ENCODE measurements at places on chromosomes 3 and 15. TPM values are rescaled to one million over a fixed set of nuclear protein-coding genes. Genes with fewer than 3 reads are reported as not detected.

OR5K2 gene
- total RNA-seq: not detected

TICRR gene
- 0.67 TPM for total RNA-seq

SNURF gene
- total RNA-seq: 15.3 TPM

DNA sequence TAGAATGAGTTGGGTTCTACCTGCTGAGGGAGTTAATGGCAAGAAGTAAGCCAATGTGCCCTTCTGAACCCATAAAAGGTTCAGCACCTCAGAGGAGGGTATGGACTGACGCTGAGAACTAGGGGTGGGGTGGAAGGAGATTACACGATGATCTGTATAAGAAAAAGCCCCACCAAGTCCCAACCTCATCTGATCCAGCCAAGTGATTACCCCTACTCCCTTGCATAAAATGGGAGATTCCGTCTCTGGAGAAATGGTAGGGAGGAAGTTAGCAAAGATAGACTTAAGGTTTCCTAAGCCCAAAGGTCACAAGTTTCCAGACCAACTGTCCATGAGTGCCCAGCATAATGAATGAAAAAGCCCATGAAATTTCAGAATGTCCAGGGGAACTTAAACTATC is 7.1 kb upstream of the DVL3 start:
- no peak for DNase-seq

DNA sequence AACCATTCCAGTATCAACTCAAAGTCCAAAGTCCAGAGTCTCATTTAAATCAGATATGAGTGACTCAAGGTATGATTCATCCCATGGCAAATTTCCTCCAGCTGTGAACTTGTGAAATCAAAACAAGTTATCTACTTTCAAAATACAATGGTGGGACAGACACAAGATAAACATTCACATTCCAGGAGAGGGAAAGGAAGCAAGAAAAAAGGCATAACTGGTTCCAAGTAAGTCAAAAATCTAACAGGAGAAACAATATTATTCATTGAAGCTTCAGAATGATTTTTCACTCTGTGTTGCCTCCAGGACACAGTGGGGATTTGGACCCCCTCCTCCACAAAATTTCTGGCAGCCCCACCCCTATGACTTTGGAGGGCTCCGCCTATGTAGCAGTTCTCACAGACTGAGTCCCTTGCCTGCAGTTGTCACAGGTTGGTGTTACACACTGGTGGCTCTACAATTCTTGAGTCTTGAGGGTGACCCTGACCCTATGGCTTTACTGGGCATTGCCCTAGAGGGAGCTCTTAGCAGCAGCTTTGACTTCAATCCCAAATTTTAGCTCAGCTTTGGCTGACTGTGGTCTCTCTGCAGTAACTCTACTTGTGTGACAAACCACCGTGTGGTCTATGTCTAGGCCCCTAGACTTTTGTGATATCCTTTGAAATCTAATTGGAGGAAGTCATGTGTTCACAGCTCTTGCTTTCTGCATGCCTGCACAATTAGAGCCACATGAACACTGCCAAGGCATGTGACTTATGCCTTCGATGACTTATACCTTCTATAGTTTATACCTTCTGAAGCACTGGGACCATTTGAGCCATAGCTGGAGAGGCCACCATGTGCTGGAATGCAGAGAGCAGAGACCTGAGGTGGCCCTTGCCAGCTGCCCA is 644.2 kb downstream of the GRM7 start:
- DNase-seq: peak; percentile 89

DNA sequence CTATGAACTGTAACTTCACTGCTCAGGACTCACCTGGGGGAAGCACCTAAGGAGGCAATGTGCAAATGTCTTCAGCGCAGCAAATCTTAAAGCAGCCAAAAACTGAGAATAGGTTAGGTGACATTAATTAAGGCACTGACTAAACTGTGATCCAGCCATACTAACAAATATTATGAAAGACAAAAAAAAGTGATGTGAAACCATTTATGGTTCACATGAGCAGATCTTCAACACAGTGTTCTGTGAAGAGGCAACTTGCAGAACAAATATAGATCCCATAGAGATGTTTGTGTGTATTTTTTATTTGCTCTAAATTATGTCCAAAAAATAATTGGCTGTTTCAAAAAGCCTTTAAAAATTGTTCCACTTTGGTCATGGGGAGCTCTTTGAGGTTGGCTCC is 24.1 kb upstream of the MITF start:
- no peak for DNase-seq

- no peak for DNase-seq
Measured at GRCh38 chr3:170897978-170898377, 10.5 kb downstream of the EIF5A2 start.

MINAR1 gene
- total RNA-seq: 0.50 TPM

- DNase-seq: peak; percentile 91
Measured at GRCh38 chr3:143849854-143850549, 1.7 kb upstream of the SLC9A9 start.

CADPS gene
- not detected for total RNA-seq

DNA sequence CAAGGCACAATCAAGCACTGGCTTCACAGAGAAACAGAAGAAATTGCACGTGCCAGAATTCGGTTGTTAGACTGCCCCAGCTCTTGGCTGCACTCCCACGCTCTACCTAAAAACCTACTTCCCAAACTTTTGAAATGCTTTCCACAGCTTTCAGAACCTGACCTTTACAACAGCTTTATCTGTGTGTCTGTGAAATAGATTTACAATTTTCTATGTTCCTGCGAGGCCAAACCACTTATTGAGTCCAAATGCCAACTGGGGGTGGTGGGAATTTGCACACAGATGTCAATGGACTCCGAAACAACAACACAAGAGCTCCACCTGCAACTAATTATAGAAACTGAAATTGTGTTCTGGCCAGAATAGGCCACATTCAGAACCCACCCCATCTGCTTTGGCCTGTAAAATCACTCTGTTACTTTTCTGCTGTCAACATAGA is 44.6 kb downstream of the ERC2 start:
- no peak for DNase-seq

Measured in mammary epithelial cell (primary cell).